Left lobe of liver (tissue), 2 donors: ENCODE measurements at places on chromosomes 11 and 22. TPM values are rescaled to one million over a fixed set of nuclear protein-coding genes. Genes with fewer than 3 reads are reported as not detected.

MYO7A gene
- 38.5 TPM for total RNA-seq

RIMBP3C gene
- 0.05 TPM for total RNA-seq

CARD18 gene
- not detected for total RNA-seq

- no peak for DNase-seq
These were observed 189.7 kb downstream of the GUCY1A2 start for GRCh38 chr11:106828576-106828975.

DNA sequence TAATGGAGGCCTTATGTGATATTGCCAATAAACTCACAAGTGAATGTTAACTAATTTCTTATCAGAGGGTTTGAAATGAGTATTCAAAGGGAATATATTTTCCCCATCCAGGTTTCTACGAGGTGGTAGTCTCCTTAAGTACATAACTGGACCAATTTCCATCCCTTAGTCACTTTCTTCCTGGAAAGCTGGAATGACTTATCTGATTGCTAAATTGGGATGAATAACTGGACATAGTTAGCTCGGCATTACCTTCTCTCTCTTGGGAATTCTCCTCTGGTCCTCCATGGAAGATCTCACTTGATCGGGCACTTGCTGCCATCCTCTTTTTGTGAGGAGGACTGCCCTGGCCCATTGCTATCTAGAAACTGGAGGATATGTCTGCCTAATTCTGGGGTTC, 109.1 kb downstream of the TRPC6 start:
- no peak for DNase-seq

DNA sequence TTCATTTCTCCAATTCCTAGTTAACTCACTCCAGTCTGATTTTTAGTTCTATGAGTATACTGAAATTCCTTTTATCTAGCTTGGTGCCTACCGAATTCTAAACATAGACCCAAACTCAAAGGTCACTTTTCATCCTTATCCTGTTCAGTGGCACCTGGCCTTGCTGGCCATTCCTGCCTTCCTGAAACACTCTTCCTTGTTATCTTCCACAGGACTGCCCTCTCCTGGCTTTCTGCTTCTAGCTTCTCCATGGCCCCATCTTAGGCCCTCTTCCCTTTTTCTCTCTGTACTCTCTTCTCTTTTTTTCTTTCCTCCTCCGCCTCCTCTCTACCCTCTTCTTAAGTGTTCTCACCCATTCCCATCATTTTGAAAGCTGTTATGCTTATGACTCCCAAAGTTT, 87.3 kb downstream of the WNT11 start:
- no peak for DNase-seq

GRCh38 chr11:83510530-83511460, 224.6 kb upstream of the CCDC90B start:
- DNase-seq: no peak

- DNase-seq: no peak
These were observed 7.9 kb downstream of the PCSK7 start for GRCh38 chr11:117223741-117224689.

GRCh38 chr11:76313913-76314740, 66.8 kb downstream of the THAP12 start:
- DNase-seq: no peak

LMO2 gene
- total RNA-seq: 5.1 TPM

OR4C13 gene
- total RNA-seq: not detected
